ENCODE measurements at places on chromosomes 12 and 14. TPM values are rescaled to one million over a fixed set of nuclear protein-coding genes. Genes with fewer than 3 reads are reported as not detected.
A peak's percentile ranks its signal among the peaks of the same experiment; 100 is the strongest.

DNA sequence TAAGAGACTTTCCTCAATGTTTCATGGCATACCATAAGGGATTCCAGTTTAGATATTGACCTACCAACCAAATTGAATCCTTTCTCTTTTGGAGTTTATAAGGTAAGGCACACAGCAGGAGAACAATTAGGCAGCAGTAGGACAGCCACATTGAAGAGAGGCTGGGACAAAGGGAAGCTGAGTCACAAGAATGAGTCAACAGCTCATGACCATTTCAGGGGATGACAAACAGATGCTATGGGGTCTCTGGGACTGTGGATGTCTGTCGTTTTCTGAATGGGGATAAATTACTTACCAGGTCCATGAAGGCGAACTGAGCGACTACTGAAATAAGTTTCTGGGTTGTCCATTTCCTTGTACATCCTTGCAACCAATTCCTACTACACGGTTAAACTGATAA lies 48.6 kb upstream of the E2F7 start:
- no peak for DNase-seq

DNA sequence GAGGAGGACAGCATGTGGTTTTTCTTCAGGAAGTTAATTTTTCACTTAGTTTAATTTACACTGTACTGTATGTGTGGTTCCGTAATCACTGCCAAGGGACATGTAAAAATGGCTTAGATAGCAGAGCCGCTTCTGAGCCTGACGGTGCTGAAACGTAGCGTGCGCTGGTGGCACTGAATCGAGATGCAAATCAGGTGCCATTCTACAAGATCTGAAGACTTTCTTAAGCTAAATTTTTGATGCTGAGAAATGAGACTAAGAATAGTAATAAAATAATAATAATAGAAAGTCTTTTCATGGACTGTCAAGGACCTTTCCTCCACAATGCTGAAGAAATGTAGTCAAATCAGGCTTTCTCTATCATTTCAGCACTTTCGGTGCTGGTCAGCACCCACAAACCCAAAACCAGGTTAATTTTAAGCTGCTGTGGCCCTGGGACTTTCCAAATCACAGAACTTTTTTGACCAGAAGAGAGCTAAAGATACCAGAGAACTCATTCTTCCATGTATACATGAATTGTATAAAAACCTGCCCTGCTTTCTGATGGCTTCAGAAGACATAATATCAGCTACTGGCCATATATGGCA lies 183.3 kb upstream of the LMO3 start:
- no peak for DNase-seq

GRCh38 chr14:63342371-63342770 lies 23.6 kb upstream of the GPHB5 start:
- DNase-seq, result no peak

DNA sequence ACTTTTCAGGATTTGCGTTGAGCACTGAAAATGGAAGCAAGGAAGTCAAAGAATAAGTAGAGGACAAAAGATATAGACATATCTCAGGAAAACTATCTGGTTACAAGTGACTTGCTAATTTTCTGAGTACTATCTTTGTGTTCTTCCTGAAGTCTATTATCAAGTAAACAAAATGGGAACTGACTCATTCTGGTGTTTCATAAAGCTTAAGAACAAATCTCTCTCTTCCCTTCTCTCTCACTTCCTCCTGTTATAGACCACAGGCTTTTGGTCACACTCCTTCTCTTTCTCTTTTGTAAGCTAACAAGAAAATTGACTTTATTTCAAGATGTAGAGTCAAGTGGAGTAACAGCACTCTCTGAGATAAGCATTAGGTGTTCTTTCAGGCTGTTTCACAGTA lies 406.6 kb upstream of the SYT1 start:
- DNase-seq, result no peak

DNA sequence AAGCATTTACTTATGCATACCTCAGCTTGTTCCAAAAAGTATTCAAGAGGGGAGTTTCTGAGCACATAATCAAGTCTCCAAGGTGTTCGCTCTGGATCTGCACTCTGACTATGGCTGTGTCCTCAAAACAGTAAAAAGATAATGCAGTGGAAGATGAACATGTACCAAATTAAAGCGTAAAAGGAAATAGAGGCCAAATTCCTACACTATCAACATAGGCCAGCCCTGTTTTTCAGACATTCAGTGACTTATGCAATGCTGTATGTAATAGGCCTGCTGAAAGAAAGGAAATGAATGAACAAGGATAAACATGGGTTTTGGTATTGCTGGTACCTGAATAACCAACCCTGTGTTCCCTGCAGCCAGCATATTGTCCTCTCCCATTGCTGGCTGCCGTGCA lies 115.7 kb downstream of the SAMD4A start:
- DNase-seq, result no peak

- peak; percentile 66 for DNase-seq
These were observed 412 bp upstream of the SNW1 start for GRCh38 chr14:77761205-77761931.

DNA sequence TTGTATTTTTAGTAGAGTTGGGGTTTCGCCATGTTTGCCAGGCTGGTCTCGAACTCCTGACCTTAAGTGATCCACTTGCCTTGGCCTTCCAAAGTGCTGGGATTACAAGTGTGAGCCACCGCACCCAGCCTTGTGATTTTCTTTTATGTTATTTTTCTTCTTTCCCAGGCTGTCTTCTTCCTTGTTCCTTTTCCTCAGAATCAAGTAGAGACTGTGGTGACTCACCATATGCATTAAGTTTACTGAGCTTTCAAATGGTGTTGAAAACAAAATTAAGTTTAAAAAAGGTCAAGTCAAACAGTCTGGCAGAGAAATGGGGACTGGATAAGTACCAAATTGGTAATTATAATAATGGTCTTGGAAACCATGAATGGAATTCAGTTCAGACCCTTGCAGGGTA lies 5.7 kb downstream of the ARPC3 start:
- DNase-seq, result no peak

DNA sequence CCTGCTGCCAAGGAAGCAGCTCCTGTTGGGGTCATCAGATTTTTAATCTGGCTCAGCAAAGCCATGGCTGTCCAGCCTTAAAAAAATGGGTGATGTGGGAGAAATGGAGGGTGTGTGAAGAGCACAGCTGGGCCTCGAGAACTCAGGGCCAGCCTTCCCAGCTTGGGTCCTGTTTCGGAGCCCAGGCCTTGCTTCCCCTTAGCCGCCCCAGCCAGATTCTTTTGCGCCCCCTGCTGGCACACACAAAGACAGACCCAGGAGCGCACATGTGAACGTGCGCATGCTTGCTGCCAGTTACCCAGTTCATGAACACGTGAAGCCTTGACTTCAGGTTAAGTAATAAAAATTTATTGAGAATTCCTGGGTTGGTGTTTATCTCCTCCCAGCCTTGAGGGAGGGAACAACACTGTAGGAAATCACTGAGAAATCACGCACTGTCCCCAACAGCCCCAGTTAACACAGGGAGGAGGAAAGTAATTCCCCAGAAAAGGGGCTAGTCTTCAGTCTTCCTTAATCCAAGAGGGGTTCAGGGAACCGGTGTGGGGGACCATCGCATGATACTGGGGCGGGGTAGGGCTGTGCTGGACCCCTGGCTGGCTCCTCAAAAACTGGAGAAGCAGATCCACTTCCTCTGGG lies 5.3 kb downstream of the PHB2 start:
- DNase-seq, result no peak

DNA sequence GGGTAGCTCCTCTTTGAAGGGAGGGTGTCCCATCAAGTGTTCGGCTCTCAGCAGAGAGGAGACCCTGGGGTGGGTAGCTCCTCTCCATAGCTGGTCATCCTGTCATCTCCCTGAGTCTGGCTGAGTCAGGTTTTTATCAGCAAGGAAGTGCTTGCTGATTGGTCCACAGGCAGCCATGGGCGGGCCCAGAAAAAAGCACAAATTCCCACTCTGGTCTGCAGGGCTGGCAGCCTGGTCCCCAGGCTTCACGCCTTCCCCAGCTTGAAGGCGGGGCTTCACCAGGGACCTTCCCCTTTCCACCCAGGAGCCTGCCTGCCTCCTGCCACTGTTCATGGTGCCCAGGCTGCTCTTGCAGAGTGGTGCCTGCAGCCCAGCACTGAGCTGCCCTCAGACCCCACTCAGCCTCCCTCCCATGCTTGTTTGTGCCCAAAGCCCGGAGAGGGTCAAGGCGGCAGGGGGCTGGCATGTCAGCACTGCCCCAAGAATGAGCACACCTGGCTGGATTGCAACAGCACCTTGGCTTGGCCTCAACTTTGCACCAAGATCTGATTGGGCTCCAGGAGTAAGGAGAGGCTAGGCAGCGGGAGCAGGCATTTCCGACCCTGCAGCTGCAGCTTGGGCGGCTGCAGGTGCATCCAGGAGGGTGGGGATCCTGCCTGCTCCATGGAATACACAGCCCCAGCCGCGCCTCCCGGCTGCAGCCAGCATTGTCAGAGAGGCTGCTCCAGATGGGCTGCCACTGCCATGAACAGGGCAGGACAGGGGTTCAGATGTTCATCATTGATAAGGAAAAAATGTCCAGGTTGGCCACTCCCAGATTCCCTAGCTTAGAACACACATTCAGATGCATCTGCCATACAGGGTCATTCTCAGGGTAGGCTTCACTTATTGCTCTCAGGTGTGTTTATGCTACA lies 22.0 kb upstream of the WDR89 start:
- DNase-seq, result no peak

GRCh38 chr14:83096092-83096491 lies 1562.4 kb upstream of the SEL1L start:
- no peak for DNase-seq

DNA sequence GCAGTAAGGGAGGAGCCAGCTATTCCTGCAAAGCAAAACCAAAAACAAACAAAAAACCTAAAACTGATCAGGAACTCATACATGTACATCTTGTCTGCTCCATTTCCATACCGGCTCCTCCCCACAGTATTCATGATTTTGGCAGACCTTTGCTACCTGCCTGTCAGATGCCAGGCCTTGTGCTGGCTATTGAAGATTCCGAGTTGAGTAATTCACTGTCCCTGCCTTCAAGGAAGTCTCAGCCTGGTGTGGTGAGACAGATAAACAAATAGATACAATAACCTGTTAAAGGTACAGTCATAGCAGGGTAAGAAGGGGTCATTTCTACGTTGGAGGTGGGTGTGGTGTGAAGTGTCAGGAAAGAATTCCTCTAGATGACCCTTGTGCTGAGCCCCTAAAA lies 42.7 kb downstream of the SUSD6 start:
- no peak for DNase-seq

GRCh38 chr14:77000340-77001270 lies 27.9 kb downstream of the IRF2BPL start:
- DNase-seq, result no peak

- no peak for DNase-seq
These were observed 7.0 kb downstream of the AGAP2 start for GRCh38 chr12:57731411-57732080.

DNA sequence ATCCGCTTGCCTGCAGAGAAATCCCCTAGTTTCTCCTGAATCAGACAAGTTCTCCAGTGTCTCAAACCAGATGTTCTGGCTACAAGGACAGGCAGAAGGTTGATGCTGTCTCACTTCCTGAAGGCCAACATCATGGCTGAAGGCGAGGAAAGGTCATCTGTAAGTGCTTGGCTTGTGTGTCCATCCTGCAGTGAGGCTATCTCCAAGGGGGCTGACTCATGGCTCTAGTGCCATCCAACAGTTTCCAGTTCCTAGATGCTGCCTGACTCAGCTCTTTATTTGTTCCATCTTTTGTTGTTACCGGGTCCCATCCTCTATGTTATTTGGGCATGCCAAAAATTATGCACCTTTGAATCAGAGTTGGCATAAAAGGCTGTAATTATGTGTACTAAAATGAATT lies 232.1 kb upstream of the TBX3 start:
- no peak for DNase-seq

DNA sequence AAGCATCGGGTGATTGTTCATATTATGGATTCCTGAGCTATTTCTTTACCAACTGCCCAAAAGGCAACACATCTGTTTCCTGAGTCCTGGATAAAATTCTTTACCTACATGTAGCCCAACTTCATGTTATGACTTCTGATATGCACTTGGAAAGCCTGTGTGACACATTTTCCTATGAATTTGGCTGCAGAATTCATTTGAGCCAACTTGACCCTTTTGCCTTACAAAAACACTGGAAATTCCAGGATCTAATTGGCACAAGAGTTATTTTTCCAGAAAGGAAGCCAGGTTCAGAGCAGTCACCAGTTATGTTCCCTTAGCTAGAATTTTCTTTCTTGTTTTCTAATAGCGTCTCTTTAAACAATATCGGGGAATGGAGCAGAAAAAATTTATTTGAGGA lies 202.5 kb upstream of the LRIG3 start:
- DNase-seq, result no peak

DNA sequence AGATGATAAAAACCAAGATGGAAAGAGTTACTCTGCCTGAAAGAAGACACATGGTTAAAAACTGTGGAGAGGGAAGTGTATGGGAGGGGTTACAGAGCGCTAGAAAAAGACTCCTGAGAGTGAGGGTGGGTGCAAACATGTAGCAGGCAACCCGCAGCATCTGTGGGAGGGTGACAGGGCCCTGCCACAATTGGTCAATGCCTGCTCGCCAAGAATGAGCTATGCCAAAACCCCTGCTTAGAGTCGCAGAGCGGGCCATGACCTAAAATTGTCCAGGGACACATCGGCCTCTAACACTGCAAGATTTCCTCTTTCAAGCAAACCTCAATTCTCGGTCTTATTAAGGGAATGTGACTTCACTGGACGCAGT lies 700 bp downstream of the PRKAG1 start:
- DNase-seq, result no peak

GRCh38 chr12:29694002-29694401 lies 89.7 kb downstream of the TMTC1 start:
- DNase-seq, result no peak

GRCh38 chr14:91570021-91570420 lies 59.9 kb upstream of the PPP4R3A start:
- no peak for DNase-seq

Gene KLRG1
- 0.65 TPM for total RNA-seq

Gene CLEC4C
- total RNA-seq, result not detected

Gene SRRM4
- not detected for total RNA-seq

Gene KIF5A
- 0.51 TPM for total RNA-seq

Gene CCDC60
- total RNA-seq, result not detected

Gene POTEG
- total RNA-seq, result not detected

Gene DAO
- total RNA-seq, result not detected

Gene ABCD4
- 65.3 TPM for total RNA-seq

Gene CLEC7A
- not detected for total RNA-seq

Gene FKBP3
- 74.9 TPM for total RNA-seq

Gene AQP5
- total RNA-seq, result not detected

Gene OR10A7
- total RNA-seq, result not detected

Measured in epithelial cell of proximal tubule (primary cell).